GM12892 (cell line): ENCODE measurements at places on chromosomes 13 and 19.

DNA sequence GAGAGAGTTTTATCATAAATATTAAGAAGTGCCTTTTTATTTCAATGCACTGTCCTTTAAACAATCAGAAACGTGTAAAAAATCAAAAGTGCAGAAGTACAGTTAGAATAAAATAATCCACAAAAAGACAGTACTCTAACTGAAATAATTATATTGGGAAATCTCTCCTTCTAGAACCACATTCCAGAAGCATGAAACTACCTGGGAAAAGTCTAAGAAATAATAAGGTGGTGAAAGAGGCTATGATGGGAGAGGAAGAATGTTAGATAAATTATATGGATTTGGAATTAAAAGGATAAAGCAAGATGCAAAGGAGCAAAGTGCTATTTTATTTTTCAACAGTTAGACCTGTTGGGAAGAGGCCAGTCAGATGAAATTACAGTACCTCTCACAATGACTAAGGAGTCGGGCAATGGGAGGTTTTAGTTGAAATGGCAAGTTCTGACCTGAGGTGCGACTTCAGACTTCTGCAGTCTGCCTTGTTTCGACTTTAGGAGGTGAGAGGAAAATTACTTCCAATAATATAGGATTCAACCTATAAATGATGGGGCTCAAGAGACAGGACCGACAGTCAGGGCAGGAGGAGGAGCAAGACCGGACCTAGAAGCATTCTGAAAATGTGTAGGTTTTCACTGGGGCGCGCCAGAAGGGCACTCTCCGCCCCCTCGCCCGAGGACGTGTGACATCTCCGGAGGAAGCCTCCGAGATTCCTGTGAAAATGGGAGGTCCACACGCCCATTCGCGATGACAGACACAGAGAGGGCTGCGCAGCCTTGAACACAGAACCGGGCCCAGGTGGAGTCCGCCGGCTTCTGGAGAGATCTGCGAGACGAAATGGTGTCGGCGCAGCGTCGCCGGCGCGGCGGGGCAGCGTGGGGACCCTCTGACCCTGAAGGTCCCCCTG is 717 bp downstream of the SPRYD7 start:
- peak; percentile 10 for DNase-seq

GRCh38 chr13:94329754-94330551 is 149.5 kb downstream of the DCT start:
- no peak for DNase-seq

GRCh38 chr19:19535311-19536191 is 2.5 kb upstream of the CILP2 start:
- no peak for DNase-seq

- no peak for DNase-seq
Observed at GRCh38 chr13:108777421-108778420, 148.3 kb downstream of the MYO16 start.

DNA sequence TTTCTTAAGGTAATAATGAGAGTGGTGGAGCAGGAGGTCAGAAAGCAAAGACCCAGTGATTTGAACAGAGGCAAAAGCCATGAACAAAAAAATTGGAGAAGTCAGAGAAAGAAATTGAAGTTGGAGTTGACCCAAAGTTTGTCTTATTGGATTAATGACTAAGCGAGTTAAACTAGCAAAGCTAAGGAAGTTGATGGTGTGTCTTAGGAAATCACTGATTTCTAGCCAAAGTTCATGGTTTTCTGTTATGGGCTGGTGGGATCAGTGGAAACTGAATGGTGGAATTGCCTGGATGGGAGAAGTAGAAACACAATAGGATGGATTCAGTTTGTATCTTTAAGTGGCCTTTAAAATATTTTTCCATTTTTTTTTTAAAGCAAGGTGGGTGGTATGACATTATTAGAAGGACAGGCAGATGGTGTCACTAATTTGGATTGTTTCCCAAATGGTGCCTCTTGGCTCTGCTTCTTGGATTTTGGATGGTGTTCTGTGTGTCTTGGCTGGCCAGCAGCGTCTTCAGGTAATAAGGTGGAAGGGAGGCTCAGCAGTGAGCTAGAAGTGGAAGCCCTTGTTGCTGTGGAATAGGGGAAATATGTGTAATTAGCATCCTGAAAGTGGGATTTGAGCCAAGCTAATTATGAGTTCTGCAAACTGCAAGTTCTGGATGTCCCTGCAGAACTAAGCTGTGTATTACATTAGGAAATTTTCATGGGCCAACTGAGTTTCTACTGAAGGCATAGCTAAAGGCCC is 302.9 kb downstream of the LMO7 start:
- no peak for DNase-seq

GRCh38 chr19:54387991-54388801 is 23.5 kb upstream of the LAIR1 start:
- peak; percentile 23 for DNase-seq

- DNase-seq, result no peak
Observed at GRCh38 chr19:46755077-46755852, 9.0 kb upstream of the STRN4 start.

- no peak for DNase-seq
Observed at GRCh38 chr13:111275995-111276618, 44.3 kb upstream of the TEX29 start.

DNA sequence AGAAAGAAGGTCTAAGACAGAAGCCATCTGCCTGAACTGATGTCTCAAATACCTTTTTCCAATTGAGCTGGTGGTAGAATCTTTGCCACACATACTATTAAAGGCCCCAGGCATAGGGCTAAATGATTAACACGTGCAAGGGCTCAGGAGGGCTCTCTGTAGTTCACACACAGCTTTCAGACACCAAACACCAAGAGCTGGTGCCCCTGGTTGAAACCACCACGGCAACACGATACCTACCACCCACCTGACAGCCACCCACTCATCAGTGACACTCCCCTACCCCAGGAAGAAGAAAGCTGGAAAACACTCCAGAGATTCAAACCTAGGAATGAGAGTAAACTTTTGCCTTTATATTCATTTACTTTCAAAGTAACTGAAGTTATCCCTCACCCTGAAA is 26.8 kb downstream of the IRS2 start:
- DNase-seq, result no peak

GRCh38 chr19:1783874-1784273 is 28.2 kb downstream of the ATP8B3 start:
- no peak for DNase-seq
